ENCODE measurements at places on chromosomes 2 and 18.
A peak's percentile ranks its signal among the peaks of the same experiment; 100 is the strongest.

GRCh38 chr2:162963156-162963555 is 124.6 kb upstream of the KCNH7 start:
- DNase-seq = no peak

DNA sequence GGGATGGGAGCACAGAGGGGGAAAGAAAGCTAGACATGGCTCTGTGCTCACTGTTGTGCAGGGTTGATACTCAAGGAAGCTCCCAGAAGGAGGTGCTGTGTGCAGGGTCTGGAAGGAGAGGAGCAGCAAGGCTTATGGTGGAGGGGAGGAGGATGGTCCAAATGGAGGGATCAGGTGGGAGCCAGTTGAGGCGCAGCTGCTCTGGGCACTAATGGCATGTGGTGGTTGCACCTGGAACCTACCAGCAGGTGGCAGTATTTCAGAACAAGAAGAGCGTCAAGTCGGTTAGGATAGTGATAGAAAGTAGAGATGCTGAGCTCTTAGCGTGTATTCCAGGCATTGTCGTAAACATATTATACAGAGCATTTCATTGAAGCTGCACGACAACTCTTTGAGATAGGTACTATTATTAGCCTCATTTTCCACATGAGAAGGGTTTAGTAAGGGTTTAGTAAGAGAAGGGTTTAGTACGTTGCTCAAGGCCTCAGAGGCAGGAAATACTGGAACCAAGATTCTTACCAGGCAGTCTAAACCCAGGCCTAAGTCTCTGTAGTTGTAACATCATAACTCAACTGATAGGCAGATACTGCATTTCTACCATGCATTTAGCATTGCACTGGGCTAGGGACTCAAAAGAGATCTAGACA is 223.7 kb downstream of the CYP26B1 start:
- peak; percentile 62 for DNase-seq

DNA sequence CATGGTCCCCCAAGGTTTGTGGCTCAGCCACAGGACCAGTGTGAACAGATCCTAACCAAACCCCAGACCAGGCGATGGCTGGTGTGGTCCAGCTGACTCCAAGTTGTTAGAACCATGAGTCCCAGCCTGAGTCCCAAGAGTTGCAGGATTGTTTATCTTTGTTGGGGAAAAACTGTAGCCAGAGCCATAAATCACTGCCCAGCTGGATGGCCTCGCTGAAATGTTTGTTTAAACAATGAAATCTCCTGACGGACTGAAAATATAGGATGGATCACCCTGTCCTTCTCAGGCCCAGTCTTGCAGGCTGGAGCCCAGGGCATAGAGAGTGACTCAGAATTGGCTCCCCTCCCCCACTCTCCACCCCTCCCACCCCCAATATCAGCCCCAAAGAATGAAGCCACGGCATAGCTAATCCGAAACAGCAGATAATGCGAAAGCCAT is 36.4 kb downstream of the PKDCC start:
- no peak for DNase-seq

DNA sequence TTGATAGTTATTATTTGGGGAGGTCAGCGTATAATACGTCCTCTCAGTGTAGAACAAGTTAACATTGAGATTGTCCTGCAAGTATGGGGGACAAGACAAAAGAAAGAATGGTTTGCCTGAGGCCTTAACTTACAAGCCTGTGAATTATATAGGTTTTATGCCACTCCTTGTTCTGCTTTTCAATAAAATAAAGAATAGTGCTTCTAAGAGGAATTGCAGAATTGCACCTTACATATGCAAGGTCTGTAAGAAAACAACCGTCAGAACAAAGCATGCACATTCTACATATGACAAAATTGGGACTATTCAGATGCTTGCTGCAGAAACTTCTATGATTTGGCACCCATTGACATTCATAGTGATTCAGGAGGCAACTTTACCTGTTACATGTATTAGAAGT is 785.0 kb downstream of the NR4A2 start:
- no peak for DNase-seq

DNA sequence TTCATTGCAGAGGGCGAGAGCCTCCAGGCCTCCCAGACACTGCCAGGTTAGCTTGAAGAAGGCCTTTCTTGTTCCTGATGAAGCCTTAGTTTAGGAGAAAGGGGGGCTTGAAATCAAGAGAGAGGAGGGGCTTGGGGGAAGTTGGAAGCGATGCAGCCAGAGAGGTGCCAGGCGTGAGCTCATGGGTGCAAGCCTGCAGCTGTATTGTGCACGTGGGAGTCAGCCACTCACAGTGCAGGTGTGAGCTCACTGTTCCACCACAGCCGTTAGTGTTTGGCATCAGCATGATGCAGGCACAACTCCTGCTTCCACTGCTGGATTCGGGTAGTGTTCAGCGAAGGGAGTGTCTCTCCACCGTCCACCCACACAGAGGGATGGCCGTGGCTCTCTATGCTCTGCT is 68.4 kb upstream of the ALPP start:
- no peak for DNase-seq

GRCh38 chr18:69081846-69082245 is 284.0 kb downstream of the CCDC102B start:
- DNase-seq = no peak

DNA sequence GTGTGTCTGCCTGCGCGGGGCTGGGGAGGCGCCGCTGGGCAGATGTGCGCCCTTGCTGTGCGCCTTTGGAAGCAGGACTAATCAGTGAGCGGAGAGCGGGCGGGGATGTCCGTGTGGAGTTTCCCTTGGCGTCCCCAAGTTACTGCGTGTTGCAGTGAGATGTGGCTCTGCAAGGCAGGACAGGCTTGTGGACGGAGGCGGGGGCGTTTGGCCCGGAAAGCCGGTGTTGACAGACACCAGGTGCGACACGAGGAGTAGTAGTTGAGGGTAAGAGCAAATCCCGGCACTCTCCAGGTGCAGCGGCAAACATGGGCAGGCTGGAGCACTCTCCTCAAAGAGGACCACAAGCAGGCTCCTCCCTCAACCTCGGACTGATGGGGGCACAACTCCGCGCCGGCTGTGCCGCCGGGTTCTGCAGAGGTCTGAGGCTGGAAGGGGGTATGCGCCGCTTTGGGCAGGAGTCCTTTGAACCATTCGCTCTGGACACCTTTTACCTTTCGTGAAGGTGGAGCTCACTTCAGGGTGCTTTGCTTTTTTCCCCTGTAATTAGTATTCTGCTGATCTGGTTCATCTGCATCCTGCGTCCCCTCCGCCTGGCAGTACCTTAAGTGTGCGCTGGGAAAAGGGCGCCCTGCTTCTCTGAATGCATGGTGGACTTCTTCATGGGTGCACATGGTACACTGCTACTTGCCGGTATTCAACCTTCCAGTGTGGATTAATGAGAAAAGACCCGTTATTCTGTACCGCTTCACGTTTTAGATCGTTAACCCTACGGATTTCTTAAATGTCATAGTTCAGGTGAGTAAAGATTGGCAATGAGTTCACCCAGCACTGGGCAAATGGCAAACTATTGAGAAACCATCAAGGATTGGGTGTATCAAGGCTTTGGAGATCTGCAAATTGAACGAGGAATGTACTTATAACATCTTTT is 608 bp downstream of the CDH7 start:
- no peak for DNase-seq

- DNase-seq = no peak
These were observed 698.1 kb upstream of the NXPH2 start for GRCh38 chr2:139478165-139478914.

- no peak for DNase-seq
These were observed 5.2 kb downstream of the TTC27 start for GRCh38 chr2:32633040-32633439.

DNA sequence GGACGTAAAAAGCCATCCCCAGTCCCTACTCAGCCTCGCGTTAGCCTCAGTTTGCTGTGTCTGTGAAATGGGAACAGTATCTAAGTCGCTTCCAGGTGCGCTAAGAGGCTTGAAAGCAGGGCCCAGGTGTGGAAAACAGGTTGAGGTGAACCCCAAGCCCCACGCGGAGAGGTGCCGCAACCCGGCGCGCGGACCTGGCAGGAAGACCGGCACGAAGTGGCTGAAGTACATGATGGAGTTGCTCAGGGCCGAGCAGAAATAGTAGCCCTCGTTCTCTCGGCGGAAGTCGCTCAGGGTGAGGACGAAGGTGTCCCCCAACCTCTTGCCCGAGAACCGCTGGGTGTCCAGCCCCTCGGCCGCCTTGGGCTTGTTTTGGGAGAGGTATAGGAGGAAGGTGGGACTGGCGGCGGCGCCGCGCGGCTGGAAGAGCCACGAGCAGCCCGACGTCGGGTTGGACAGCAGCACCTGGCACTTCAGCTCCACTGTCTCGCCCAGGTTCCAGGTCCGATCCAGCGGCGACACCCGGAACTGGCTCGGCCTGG is 508 bp downstream of the CD8A start:
- no peak for DNase-seq

DNA sequence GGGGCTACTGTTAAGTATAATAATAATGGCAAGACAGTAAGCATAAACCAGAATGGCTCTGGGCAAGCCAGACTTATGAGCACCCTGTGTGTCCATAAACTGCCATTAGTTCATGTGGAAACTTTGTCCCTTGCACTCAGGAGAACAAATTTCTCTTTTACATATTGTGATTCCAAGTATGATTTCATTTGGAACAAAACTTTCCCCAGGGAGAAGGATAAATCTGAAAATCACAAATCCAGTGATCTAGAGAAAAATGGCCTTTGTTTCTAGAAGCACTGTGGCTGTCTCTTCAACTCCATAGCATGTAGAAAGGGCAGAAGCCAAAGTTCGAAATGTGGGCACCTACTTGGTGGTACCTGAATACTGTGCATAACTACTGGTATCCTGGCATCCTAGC is 823.7 kb upstream of the SOX11 start:
- DNase-seq = no peak

DNA sequence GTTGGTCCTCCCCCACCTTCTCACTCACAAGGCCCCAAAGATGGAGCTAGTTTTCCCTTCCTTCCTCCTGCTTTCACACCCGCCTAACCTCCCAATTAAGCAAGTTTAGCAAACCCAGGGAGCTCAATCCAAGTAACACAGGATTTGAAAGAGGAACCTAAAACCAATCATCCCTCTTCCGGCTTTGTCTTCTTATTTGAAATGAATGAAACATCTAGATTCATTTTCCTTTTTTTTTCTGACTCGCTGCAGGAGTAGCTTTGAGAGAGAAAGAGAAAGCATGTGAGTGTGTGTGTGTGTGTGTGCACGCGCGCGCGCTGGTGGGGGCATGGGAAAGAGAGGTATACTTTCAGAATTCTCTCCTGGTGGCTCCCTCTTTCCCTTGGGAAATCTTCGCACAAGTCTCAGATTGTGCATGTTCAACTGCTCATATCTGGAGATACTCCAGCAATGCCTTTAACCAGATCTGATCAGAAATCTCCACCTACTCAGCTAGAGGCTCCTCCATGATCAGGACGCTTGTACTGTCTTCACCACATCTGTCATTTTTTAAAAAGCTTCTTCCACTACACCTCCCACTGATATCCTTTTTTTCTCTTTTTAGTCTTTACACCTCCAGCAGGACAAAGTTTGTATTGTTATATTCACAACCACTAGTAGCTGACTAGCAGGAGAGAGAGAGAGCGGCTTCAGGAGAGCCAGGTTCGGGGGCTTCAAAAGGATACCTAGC is 1.7 kb downstream of the SLC8A1 start:
- DNase-seq = peak; percentile 71

Measured in inflammatory macrophage (primary cell).